Central memory CD8-positive, alpha-beta T cell (primary cell): ENCODE measurements at places on chromosomes 2 and 18.

GRCh38 chr2:155770516-155770915 lies 562.0 kb downstream of the NR4A2 start:
- DNase-seq = no peak

GRCh38 chr2:71661782-71662181 lies 208.4 kb downstream of the DYSF start:
- no peak for DNase-seq

DNA sequence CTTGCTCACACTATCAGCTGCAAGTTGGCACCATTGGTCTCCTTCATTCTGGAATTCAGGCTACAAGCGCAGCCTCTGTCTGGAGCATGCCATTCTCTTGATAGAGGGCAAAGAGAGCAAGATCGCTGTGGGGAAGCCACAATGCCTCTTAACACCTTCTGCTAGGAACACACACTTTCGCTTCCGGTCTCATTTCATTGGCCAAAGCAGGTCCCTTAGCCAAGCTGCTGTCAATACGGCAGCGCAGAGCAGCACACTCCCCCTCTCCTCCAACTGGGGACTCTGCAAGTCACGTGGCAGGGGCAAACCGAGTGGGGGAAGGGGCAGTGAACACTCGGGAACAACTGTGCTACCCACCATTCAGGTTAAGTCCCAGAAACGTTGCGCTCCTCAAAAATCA lies 98.1 kb downstream of the MMADHC start:
- no peak for DNase-seq

DNA sequence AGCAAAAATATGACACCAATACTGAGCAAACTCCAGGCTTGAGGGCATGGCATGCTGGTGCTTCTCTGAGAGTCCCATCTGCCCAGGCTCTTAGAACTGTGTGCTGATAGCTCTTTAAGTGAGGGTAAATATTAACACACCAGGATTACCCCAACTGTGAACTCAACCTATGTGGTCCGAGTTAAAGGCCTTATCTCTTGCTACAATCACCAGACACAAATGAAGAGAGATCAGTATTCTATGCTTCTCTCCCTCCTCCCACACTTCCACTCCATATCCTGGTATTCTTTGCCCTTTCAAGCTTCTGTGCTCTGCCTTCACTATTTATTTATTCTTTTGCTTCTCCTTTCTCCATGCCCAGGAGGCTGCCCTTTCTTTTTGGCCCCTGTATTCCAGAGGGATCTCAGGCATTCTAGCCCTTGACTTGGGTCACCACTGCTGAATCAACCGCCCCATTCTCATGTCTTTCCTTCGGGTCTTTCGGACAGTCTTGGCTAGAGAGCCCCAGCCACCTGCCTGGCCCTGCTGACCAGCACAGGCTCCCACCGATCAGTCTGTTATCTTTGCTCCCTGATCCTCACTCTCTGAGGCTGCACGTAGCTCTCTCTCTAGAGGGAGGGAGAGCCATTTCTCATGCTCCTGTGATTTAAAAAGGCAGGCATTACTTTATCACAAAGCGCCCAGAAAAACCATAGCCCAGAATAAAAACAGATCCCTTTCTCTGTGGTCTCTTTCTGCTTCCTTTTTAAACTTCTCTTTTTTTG lies 17.2 kb upstream of the HK2 start:
- no peak for DNase-seq

DNA sequence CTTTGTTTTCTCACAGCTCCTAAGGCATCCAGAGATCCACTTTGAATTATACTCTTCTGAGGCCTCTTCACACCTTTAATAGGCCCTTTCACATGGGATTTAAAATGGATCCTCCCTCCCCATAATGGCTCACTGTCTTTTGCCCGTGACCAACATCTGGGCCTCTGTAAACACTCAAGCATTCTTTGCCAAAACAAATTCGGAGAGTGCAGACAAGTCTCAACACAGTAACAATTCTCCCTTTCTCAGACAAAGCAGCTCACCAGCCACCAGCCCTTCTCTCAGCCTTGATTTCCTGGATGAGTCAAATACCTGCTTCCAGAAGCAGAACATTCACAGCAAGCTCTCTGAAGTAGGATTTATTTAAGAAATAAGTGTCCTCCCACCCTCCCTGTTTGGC lies 14.0 kb upstream of the IMP4 start:
- DNase-seq = no peak

GRCh38 chr2:12451726-12452125 lies 265.0 kb upstream of the TRIB2 start:
- DNase-seq = no peak

DNA sequence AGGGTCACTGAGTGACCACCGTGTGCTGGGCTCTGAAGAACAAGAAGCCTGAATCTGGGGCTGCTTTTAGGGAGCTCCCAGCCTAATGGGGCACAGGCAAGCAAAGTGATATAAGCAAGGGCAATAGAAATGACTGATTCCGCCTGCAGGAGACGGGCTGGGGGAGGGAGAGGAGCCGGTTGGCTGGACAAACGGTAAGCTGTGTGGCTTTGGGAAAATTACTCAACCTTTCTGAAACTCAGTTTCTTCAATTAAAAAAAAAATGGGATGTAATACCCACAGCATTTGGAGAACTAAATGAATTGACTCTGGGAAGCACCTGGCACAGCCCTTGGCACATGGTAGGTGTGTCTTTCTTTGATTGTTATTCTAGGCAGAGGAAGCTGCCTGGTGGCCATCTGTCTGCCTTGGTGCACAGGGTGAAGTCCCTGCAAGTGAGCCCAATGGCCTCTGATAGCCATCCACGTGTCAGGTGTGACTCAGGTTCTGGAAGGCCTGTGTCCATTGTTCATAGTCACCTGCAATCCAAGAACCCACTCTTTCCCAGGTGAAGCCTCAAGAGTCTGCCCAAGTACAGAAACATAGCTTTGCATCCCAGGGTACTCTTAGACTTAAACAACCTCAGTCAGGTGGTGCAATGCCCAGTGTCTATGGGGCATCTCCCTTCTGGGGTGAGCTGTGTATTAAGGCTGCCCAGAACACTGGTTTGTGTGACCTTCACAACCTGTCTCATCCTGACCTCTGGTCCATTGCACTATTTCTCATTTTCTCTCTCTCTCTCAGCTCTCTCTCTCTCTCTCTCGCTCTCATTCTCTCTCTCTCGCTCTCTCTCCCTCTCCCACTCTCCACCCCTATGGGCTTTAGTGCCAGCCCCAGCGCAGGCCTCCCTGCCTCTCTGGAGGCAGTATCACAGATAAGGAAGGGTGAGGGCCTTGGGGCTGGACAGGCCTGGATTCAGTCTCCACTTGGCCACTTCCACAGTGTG lies 30.0 kb upstream of the NTSR2 start:
- no peak for DNase-seq

GRCh38 chr18:13292736-13293135 lies 74.2 kb downstream of the LDLRAD4 start:
- DNase-seq = no peak

DNA sequence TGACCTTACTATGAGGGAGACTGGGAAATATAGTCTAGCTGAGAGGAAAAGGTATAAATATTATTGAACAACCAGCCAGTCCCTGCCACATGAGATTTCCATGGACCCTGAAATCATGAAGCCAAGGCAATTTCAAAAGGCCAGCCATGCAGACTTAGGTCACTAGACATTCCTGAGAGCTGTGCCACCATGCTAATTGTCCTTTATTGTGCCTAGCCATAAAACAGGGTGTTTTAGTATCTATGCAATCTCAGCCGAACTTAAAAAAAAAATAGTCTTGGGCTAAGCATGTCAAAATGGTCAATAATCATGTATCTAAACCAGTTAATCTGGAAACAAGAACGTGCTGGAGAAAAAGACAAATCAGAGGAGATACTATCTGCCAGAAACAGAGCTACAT lies 269.5 kb downstream of the LNPK start:
- no peak for DNase-seq

GRCh38 chr18:48136051-48136826 lies 205.8 kb upstream of the SMAD2 start:
- DNase-seq = no peak

DNA sequence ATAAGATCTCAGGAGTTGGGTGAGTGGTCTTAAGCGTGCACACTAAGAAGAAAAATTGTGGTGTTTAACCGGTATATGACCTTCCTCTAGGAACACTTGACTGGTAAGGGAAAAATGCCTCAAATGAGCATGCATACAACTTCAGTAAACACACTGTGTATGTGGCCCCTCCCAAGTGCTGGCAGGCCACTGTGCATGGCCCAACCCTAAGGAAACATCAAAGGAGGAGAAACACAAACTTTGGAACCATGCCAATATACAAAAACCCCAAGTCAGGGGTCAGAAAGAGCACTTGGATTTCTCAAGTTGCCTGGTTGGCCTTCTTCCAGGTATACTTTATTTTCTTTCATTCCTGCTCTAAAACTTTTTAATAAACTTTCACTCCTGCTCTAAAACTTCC lies 308.9 kb upstream of the LRRTM4 start:
- no peak for DNase-seq
